ENCODE measurements at places on chromosomes 7 and 10. TPM values are rescaled to one million over a fixed set of nuclear protein-coding genes. Genes with fewer than 3 reads are reported as not detected.

GRCh38 chr10:17784688-17785087 lies 24.5 kb upstream of the MRC1 start:
- peak; percentile 72 for DNase-seq

DNA sequence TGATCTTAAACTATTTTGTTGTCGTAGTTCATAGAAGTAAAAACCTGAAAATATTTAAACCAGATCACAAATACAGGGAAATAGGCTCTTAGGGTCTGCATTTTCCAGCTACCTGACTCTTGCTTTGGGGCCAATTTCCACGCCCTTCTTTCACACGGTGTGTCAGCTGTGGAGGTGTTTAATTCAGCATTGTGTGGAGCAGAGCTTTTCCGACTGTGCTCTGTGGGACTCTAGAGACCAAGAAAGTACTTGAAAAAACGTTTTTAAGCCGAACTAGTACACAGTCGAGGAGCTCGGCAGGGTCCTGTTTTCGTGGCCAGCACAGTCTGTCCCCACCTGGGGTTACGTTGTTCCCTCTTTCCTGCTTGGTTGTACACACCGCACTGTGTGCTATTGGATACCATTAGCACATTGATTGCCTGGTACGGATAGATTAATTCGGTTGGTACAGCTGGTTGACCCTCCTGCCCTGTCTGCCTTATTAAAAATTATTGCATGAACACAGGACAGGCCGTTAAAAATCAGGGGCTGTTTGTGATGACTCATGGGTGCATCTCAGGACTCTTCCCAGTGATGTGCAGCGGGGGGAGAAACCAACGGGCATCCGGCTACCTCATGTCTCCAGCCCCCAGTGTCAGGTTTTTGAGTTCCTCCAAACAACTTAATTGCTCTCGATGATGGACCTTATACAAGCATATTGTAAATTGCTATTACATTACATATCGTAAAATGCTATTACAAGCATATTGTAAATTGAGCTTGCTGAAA lies 80.7 kb upstream of the BTBD16 start:
- no peak for DNase-seq

DNA sequence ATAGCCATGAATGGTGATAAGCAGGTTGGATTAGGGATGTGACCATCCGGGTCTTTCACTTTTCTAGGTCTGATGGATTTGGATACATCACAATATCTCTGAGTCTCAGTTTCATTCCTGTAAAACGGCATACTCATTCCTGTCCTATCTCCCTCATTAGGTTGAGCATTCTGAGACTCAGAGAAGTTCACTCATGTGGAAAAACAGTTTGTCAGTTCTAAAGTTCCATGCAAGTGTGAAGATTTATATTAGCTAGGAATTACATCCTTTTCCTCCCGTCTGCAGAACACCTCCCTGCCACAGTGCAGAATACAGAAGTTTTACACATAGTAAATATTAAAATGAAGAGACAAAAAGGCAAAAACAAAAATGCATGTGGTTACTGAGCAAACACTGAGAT lies 94.2 kb upstream of the SLC25A13 start:
- no peak for DNase-seq

Gene CLCN1
- total RNA-seq, result under 0.01 TPM

DNA sequence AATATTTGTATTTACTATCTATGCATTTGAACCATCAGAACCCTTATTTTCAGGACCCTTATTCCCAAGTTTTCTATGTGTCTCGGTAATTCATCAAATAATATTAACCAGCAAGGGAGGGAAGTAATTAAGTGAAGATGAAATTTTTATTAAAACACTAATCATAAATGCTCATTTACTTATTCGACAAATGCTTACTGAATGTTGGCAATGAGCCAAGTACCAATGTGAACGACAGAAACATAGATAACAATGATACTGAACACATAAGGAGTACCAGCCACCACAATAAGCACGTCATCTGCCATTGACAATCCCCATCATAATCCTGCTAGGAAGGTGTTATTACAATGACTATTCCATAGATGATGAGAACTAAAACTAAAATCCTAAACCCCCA lies 45.5 kb downstream of the GRM8 start:
- DNase-seq, result no peak

Gene FOXI2
- not detected for total RNA-seq

DNA sequence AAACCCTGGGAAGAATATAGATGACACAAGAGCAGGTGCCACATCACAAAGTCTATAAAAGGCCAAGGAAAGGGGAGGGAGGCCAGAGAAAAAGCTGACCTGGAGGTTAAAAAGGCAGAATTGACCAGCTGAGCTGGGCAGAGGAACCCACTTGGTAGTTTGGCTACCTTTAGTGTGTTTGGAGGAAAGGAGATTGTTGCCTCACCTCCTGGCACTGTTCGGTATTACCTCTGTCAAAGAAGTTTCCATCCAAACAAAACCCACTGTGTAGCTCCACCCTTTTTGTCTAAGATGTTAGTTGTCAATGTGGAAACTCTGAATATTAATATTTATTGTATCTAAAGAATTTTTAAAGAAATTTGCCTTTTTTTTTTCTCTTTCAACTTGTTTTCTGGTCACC lies 23.4 kb downstream of the ENTPD7 start:
- peak; percentile 52 for DNase-seq

Gene KIF20B
- 2.1 TPM for total RNA-seq

Gene IFIT1B
- total RNA-seq, result not detected

- DNase-seq, result no peak
Measured at GRCh38 chr10:125010362-125010761, 68.4 kb downstream of the ZRANB1 start.

- DNase-seq, result no peak
Measured at GRCh38 chr10:38038107-38038931, 27.8 kb downstream of the ZNF33A start.

Gene CCDC3
- 3.7 TPM for total RNA-seq

DNA sequence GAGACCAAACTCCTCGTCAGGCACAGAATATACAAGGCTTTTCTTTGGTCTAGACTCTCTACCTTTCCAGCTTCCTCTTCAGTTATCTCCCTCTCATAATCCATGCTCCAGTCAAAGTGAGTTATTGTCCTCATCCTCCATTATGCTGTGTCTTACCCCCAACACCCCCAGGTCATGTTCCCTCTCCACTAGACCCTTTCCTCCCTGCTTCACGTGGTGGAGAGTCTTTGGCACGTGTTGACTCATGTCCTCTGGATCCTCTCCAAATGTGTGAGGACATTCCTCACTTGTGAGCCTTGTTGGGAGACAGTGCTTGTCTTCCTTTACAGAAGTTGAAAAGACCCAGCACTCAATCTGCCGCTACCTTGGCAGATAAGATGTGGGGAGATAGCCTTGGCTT lies 36.0 kb upstream of the DLD start:
- DNase-seq, result peak; percentile 37

Gene CPN1
- not detected for total RNA-seq

- DNase-seq, result no peak
Measured at GRCh38 chr7:35556515-35557471, 138.1 kb downstream of the HERPUD2 start.

Gene UMAD1
- total RNA-seq, result 10.1 TPM

DNA sequence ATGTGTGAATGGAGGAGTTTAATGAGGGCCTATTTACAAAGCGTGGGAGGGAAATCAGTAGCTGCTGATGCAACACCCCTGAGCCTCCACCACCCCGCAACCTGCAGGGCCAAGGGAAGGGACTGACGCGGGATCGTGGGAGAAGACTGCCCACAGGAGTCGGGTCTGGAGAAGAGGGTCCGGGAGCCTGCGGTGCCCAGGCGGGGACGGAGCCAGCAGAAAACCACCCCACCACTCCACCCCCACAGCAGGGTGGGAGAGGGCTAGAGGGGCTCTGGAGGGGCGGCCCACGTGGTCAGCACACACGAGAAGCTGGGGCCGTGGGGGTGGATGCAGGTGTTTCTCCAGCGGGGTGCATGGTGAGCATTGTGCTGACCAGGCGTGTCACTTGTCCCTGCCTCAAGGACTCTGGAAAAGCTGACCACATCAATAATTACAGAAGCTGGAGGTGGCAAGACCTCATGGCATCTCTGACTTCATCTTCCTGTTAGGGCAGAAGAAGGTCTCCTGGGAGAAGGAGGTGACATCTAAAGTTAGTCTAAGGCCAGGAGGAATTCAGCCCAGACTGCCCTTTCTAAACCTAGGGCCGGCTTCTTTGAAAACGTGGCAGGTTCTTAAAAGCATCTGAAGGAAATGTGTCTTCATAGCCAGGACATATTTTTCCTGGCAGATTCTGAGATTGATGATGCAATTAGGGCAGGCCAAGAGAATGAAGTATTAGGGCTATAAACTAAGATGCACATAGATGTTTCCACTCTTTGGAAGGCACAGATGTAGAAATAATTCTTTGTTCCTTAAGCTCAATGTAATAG lies 150.9 kb downstream of the RGS10 start:
- no peak for DNase-seq

- DNase-seq, result no peak
Measured at GRCh38 chr7:38902449-38902848, 6.5 kb downstream of the VPS41 start.

DNA sequence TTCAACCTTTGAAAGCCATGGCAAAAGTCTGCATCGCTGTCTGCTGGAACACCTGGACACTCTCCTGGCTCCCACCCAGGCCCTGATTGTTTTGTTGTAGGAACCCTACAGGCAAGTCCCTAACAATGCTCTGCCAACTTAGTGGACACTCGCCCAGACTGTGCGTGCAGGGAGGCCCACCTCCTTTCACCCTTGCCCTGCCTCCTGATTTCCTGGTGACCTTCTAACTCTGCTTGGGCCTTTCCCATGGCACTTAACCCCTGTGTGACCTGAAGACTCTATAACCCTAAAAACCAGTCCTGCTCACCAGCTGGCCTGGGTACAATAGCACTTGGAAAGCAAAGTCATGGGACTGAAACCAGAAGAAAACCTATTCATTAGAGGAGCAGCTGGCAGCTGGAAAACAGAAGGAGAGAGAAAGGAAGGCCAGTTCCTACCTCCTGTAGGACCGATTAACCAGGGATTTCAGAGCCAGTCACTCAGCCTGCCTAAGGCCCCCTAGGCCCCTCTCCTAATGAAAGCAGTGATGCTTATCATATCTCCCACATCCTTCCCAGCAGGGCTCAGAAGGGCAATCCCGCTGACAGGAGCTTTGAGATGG lies 82.7 kb upstream of the KMT2E start:
- DNase-seq, result no peak

- DNase-seq, result peak; percentile 79
Measured at GRCh38 chr7:84663224-84663623, 468.6 kb upstream of the SEMA3A start.

Gene CALCR
- not detected for total RNA-seq

Gene ASIC3
- total RNA-seq, result under 0.01 TPM

- no peak for DNase-seq
Measured at GRCh38 chr10:62689712-62690111, 114.8 kb upstream of the ADO start.

DNA sequence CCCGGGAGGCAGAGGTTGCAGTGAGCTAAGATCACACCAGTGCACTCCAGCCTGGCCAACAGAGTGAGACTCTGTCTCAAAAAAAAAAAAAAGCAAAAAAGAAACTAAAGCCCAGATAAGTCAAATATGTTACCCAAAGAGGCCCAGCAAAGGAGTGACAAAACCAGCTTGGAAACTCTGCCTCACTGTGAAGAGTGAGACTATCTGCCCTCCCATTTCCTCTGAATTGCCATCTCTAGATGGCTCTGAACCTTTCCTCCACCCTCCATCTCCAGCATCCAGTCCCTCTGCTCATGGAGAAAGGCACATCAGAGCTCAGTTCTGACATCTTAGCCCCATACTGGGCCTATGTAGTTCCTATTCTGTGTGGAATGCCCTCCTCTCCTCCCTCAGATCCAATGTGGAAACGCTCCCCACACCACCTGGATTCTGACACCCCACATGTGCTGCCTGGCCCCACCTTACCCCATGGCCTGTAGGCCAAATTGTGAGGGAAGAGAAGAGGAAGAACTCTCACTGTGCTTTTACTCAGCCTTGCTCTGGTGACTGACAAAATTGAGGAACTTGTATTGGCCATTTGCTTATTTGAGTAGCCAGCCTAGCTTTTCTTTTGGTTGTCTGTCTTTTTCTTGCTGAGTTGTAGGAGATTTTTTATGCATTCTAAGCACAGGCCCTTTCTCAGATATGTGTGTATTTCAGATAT lies 18.0 kb upstream of the NUDCD3 start:
- no peak for DNase-seq

GRCh38 chr7:114630201-114630990 lies 215.8 kb downstream of the FOXP2 start:
- DNase-seq, result no peak

Data from bronchial epithelial cell (primary cell).